ENCODE measurements at places on chromosomes 11 and 22.
A peak's percentile ranks its signal among the peaks of the same experiment; 100 is the strongest.

- DNase-seq: no peak
- no peaks in the 10 kb centered on the region for H3K27me3 ChIP-seq
- no peaks in the 10 kb centered on the region for H3K4me1 ChIP-seq
- no peak overlapping the region for H3K4me3 ChIP-seq
- H3K36me3 ChIP-seq: no peaks in the 10 kb centered on the region
Measured at GRCh38 chr11:96760815-96761214, 371.0 kb downstream of the JRKL start.

DNA sequence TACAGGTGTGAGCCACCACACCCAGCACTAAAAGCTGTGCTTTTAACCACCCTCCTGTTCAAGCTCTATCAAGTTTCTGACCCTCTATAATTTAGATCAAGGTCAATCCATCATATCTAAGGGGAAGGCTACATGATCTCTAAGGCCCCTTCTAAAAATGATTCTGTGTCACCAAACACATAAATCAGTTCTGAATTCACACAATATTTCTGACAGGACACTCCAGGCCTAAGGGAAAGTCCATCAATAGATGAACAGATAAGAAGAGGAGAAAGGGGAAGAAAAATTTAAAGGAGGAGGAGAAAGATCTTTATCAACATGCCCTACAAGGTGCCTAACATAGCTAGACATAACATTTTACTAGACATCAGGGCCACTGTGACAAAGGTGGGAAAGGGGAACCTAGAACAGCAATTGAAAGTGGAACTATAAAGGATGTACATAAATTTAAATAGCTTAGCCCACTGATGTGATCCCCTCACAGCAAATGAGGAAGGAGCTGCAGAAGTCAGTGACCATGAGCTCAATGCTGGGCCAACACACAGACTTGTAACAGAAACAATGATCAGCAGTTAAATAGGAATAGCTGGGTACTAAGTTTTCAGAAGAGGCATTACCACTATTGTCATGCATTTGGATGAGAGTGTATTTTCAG, 4.7 kb downstream of the PRCP start:
- no peak overlapping the region for H3K4me3 ChIP-seq
- no peak for DNase-seq
- no peak overlapping the region for H3K27ac ChIP-seq
- no peaks in the 10 kb centered on the region for H3K27me3 ChIP-seq
- peaks cover 8% of the 10 kb centered on the region for H3K4me1 ChIP-seq

DNA sequence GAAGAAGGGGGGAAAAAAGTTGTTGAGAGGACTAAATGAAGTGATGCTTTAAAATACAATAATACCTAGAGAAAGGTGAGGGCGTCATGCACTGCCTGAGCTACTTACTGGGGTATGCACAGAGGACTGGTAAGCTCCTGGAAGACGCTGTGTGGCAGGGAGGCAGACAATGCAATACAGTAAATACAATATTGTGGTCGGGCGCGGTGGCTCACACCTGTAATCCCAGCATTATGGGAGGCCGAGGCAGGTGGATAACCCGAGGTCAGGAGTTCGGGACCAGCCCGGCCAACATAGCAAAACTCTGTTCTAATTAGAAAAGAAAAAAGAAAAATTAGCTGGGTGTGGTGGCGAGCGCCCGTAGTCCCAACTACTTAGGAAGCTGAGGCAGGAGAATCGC, 683 bp upstream of the SYTL2 start:
- peak overlapping the region; percentile 93 for H3K4me3 ChIP-seq
- peaks cover 17% of the 10 kb centered on the region for H3K4me1 ChIP-seq
- no peak overlapping the region for H3K27ac ChIP-seq
- no peaks in the 10 kb centered on the region for H3K36me3 ChIP-seq
- DNase-seq: no peak

GRCh38 chr11:61049063-61049377, 53.3 kb upstream of the CD5 start:
- no peak for DNase-seq
- H3K27me3 ChIP-seq: no peaks in the 10 kb centered on the region
- no peaks in the 10 kb centered on the region for H3K36me3 ChIP-seq
- no peak overlapping the region for H3K27ac ChIP-seq

DNA sequence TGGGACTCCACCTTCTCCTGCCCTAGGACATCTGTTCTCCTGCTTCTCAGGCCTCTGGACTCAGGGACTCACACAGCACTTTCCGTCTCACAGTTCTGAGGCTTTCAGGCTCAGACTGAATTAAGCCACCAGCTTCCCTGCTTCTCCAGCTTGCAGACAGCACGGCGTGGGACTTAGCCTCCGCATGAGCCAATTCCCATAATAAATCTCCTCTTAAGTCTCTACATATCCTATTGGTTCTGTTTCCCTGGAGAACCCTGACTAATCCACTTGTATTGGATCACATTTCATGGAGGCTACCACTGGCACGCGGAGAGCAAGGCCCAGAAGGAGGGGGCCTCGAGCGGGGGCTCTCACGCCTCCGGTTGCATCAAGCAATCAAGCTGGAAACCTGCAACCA, 1313.6 kb downstream of the TBC1D22A start:
- H3K4me1 ChIP-seq: no peaks in the 10 kb centered on the region
- DNase-seq: no peak
- no peak overlapping the region for H3K4me3 ChIP-seq
- no peaks in the 10 kb centered on the region for H3K36me3 ChIP-seq
- H3K27me3 ChIP-seq: no peaks in the 10 kb centered on the region

DNA sequence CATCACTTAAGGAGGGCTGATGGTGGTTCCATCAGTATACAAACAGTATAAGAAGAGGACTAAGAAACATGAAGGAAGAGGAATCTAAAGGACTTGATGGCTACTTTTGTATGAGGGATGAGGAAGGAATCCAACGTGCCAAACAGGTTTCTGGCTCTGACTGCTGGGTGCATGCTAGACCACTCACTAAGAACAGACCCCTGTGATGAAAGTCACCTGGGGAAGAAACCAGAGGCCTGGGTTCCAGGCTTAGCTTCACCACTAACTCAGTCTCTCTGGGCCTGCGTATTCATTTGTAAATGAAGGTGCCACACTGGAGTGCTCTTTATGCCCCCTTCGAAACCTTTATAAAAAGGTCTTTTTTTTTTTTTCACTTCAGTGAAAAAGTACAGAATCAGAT, 55.1 kb downstream of the AAMDC start:
- H3K27me3 ChIP-seq: no peaks in the 10 kb centered on the region
- DNase-seq: no peak
- H3K36me3 ChIP-seq: peaks cover 12% of the 10 kb centered on the region
- no peak overlapping the region for H3K4me3 ChIP-seq
- H3K4me1 ChIP-seq: peaks cover 11% of the 10 kb centered on the region

GRCh38 chr11:132456751-132457328, 1075.5 kb downstream of the OPCML start:
- no peak overlapping the region for H3K27ac ChIP-seq
- no peak for DNase-seq
- H3K36me3 ChIP-seq: no peaks in the 10 kb centered on the region
- no peaks in the 10 kb centered on the region for H3K27me3 ChIP-seq
- no peak overlapping the region for H3K4me3 ChIP-seq

GRCh38 chr11:12125609-12126149, 15.3 kb downstream of the MICAL2 start:
- H3K36me3 ChIP-seq: peaks cover 10% of the 10 kb centered on the region
- H3K4me1 ChIP-seq: peaks cover 73% of the 10 kb centered on the region
- DNase-seq: no peak
- peak overlapping the region; percentile 80 for H3K27ac ChIP-seq

GRCh38 chr11:47443028-47443700, 5.8 kb downstream of the RAPSN start:
- no peak overlapping the region for H3K27ac ChIP-seq
- H3K4me1 ChIP-seq: peaks cover under 1% of the 10 kb centered on the region
- DNase-seq: no peak
- no peaks in the 10 kb centered on the region for H3K36me3 ChIP-seq
- H3K27me3 ChIP-seq: no peaks in the 10 kb centered on the region

DNA sequence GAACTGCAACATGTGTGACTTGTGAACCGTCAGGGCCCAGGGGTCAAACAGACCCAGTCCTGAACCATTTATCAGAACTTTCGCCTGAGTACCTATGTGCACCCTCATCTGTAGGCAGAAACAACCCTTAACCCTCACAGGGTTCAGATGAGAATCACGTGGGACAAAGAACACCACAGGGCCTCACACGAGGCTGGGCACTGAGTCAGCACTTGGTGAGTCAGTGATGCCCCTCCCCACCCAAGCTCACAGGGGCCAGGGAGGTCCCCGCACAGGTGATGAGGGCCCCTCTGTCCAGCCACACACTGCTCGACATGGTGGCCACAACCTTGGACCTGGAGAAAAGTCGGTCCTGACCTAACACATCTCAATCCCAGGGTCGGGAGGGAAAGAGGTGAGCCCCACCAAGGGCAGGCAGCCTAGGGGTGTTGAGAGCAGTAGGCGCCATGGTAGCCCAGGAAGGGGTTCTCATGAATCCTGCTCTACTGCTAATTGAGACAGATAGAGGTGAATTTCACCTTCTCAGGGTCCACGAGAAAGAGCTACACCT, 176.4 kb downstream of the SHANK2 start:
- no peak for DNase-seq
- no peaks in the 10 kb centered on the region for H3K4me1 ChIP-seq
- H3K27ac ChIP-seq: no peak overlapping the region
- no peaks in the 10 kb centered on the region for H3K36me3 ChIP-seq
- no peaks in the 10 kb centered on the region for H3K27me3 ChIP-seq
- H3K4me3 ChIP-seq: no peak overlapping the region

GRCh38 chr11:44818110-44818509, 91.3 kb downstream of the TSPAN18 start:
- H3K4me1 ChIP-seq: no peaks in the 10 kb centered on the region
- H3K27me3 ChIP-seq: no peaks in the 10 kb centered on the region
- no peaks in the 10 kb centered on the region for H3K36me3 ChIP-seq
- no peak overlapping the region for H3K27ac ChIP-seq

Measured in thoracic aorta (tissue), 2 donors.